ENCODE measurements at places on chromosomes 6 and 20.

- no peak for DNase-seq
These were observed 375.0 kb downstream of the CDC5L start for GRCh38 chr6:44762496-44762895.

DNA sequence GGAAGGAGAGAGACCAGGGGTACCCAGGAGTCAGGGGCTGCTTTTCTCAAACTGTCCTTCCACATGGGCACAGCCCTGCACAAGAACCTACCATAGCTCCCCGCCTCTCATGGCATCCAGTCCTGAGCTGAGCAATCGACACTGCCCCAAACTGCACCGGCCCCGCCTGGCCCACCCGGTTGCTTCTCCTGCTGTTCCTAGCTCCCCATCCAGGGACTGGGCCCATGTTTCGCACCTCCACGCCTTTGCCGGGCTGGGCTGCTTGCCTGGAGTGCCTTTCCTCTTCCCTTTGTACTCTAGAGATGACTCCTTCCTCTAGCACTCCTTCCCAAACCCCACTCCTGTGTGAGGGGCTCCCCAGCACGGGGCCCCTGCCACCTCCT, 123.0 kb downstream of the GRM4 start:
- no peak for DNase-seq

GRCh38 chr6:123715006-123715863, 78.5 kb upstream of the TRDN start:
- DNase-seq = no peak

DNA sequence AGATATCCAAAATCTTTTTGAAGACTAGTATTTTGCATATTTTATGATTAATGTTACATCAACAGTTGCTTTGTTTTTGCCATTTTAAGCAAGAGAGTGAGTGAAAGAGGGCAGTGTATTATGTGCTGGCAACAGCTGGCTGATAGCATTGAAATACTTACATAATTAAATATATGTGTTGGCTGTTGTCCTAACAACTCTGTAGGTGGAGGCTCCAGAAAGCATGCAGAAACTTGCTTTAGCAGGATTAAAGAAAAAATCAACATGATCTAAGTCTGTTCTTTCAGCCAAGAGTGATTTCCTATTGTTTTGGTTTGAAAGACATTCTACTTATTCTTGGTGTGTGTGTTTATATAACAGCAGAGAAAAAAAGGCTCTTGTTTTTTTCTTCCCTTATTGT, 127.5 kb downstream of the CDKAL1 start:
- no peak for DNase-seq

DNA sequence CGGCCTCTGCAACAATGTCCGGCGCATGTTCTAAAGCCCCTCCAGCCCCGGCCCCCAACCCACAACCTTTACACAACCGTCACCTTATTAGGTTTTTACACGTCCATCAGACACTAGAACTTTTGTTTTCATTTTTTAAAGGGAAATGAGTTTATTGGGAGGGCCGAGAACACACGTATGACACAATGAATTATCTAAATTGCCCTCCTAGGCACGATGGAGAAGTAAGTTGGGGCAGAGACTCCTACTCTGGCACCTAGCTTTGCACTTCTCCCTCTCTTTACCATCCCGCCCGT, 1.2 kb upstream of the DLL1 start:
- DNase-seq = no peak

DNA sequence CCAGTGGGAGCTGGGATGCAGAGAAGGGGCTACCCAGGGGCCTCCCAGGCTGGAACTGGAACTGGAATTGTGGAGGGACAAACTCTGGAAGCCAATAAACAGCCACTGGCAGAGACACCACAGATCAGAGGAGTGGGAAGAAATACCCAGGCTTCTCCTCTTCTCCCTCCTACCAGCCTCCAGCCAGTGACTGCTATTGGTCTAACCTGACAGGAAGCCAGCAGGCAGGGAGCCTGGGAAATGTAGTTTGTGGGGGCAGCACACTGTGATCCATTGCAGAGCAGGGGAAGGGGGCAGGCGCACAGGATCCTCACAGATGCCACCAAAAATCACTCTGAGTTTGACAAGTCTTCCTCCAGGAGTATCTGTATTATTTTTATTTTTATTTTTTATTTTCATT, 12.1 kb upstream of the MLN start:
- DNase-seq = peak; percentile 89

GRCh38 chr6:136503303-136504029, 46.8 kb downstream of the MAP7 start:
- no peak for DNase-seq

- DNase-seq = no peak
These were observed 79.6 kb downstream of the PCSK2 start for GRCh38 chr20:17306427-17306826.

- DNase-seq = no peak
These were observed 85.8 kb downstream of the DLGAP4 start for GRCh38 chr20:36391955-36392354.

DNA sequence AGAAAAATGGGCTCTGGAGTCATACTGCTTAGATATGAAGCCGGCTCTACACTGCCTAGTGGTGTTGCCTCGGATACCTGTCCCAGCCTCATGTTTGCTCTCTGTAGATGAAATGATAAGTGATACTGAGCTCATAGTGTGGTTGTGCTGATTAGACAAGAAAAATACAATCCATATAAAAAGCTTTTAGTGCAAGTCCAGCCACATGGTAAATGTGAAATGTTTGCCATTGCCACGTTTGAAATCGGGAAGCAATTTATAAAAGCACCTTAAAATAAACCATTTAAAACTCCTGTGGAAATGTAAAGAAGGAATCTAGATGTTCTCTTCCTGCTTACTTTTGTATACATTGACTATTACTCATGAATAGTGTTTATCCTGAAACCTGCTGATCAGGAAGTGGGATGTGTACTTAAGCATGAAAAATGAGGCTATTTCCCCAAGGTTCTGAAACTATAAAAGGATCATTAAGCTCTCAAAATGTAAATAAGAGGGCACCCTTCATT, 13.1 kb upstream of the PBOV1 start:
- no peak for DNase-seq

- DNase-seq = no peak
These were observed 93.7 kb downstream of the TCP11 start for GRCh38 chr6:35047265-35048011.

DNA sequence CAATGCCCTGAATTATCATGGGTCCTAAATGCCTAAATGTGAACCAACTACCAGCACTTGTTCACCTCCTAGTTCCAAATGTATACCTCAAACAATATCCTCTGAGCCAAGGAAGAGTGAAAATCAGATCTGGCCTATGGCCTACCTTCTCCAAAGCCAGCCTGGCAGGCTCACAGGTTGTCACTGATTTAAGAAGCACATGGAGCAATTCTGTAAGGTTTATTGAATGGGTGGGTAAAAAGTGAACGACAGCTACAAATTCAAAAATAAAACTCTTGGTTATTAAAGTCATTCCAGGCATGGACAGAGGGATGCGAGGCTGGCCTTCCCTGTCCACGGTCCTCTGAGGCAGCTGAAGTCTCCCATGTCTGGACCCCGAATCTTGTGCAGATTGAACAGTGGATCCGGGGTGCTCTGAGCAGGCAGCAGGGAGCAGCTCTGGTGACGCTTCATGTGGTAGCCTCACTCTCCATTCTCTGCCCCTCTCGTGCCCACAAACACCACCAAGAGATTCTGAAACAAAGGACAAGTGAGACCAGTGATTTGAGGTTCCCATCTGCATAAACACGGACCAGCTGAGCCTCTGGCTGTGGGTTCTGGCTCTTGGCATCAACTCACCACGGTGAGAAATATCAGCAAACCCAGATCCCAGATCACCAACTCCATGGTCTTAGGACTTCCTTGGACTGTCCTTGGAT, 14.6 kb downstream of the SNHG17 start:
- no peak for DNase-seq

DNA sequence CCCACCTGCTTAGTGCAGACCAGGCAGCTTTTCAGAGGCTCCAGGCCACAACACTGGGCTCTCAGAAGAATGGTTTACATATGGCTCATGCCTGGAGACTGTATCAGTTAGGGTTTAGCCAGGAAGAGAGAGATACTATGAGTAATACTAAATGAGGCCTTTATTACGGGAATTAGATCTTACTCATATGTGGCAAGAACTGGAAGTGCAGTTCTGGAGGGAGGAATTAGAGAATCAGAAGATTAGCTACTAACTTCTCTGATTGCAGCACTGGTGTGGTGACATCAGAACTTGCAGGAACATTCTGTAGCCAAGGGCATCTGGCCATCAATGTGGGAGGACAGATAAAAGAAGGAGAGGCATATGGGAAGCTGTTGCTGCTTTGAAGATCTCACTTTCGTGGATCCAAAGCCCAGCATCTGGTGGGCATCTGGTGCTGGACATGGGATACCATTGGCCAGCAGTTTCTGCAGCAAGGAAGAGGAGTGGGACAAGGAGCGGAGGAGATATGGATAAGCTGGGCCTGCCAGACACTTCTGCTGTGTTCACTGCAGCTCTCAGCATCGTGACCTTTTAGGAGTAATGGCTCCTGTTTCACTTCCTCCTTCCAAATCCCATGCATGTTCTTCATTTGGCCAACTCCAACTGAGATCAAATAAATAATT, 248.5 kb downstream of the BTBD3 start:
- DNase-seq = no peak

GRCh38 chr20:63963784-63964301, 5.9 kb downstream of the ZNF512B start:
- no peak for DNase-seq

DNA sequence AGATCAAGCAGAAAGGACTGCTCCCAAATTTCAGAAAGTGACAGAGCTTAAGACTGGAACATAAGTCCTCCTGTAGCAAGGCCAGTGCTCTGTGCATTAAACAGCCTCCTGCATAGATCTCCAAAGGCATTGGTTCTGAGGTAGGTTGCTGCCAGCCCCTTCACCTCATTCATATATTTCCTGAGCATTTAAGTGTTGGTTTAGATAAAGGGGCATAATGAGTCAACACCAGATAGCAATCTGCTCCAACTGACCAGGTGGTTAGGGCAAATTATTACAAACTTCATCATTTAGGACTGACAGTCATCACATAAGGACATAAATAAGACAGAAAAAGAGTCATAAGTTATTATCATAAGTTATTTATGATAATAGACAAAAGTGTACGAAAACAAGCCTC, 10.7 kb downstream of the PTPRK start:
- DNase-seq = no peak

DNA sequence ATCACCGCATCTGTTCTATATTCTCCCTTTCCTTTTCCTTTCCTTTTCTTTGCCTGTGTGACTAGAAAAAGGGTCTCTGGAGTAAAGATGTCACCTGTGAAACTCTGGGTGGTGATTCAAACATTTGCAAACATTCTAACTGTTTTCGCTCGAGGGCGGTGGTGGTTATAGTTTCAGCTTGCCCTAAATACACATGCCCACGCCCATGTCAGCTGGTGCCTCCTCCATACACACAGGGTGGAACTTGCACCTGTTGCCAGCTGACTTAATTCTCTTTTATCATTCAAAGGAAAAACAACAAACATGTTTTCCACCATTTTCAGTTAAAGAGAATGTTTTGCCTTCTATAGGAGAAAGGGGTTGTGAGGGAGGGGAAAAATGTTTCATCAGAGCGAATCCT, 381.9 kb upstream of the ARID1B start:
- DNase-seq = no peak

- peak; percentile 37 for DNase-seq
These were observed 61.4 kb upstream of the E2F3 start for GRCh38 chr6:20340068-20340848.

- peak; percentile 96 for DNase-seq
These were observed 1.2 kb downstream of the SLC2A4RG start for GRCh38 chr20:63740627-63741353.

DNA sequence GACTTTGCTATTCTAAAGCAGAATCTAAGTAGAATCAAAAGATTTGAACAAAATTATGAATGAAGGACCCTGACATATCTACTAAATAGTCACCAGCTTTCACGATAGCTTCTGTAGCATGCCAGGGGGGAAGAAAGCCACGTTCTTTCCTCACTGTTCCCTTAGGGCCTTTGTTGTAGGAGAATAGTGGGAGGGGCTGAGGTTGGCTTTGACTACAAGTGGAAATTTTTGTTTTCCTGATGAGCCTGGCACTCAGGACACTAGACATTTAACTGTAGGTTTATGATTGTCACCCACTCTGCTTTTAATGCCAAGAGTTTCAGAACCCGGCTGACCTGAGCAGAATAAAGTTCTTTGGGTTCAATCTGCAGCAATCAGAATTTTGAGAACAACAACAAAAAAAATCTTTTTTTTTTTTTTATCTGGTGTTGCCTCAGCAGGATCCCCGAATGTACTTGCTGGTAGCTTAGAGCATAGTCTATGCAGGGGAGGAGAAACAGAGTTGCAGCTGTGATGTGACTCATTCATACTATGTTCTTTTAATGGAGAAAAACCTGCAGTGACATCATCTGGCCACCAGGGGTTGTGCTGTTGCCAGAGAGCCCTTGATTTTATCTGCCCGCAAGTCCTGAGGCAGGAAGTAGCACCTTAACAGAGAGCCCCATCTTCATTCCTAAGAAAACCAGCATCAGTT, 38.5 kb downstream of the TPD52L1 start:
- peak; percentile 35 for DNase-seq

- DNase-seq = no peak
These were observed 34.5 kb downstream of the KIF16B start for GRCh38 chr20:16538779-16539178.

GRCh38 chr20:46797206-46797605, 87.8 kb downstream of the SLC2A10 start:
- DNase-seq = no peak

GRCh38 chr6:149324428-149324827, 6.9 kb downstream of the TAB2 start:
- no peak for DNase-seq

DNA sequence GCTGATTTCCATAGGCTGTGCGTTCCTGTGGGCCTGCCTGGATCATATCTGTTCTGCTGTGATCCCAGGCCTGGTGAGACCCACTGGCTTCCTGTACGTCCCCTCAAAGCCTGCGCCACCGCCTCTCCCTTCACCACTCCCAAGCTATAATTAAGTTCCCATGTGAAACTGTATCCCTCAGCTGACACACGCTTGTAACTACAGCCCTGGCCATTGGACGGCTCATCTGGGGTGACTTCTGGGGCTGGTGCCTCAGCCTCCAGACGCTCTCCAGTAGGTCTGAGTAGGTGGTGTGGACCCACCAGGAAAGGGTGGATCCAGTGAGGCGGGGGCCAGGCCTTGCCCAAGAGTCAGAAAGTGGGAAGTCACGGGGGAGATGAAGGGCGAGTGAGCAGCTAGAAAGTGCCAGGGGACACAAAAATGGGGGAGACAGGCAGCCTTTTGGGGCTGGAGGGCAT, 21.0 kb downstream of the PPARD start:
- DNase-seq = no peak

DNA sequence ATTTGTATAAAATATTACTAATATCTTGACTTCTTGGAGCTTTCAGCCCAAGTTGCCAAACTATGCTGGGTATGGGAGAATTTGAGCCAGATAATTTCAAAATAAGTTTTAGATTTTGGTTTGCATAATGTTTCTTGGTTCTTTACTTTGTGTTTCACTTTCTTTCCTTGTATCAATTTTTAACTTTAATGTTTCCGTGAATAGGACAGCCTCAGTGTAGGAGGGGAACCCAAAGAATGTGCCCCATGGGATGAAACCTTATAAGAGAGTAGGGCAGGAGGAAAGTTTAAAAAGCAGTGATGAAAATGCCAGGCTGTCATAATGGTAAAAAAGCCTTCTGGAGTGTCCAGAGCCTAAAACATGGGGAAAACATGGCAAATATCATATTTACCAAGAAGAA, 252.4 kb upstream of the IRAK1BP1 start:
- DNase-seq = no peak

Data from H7 (cell line).